ENCODE measurements at places on chromosomes 11 and 22.

GRCh38 chr22:42560381-42560780 is 6.6 kb downstream of the SERHL2 start:
- DNase-seq = no peak

DNA sequence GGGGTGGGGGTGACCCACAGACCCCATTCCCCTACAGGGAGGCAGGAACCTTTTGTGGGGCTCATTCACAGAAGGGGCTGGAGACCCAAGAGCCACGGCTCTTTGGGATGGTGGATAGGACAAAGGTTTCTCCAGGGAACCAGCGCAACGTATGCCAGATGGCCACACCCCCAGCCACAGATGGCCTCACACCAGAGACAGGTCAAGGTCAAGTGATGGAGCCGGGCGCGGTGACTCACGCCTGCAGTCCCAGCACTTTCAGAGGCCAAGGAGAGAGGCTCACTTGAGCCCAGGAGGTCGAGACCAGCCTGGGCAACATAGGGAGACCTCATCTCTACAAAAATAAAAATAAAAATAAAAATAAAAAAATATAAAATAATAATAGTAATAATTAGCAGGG is 17.1 kb upstream of the BRSK2 start:
- DNase-seq = no peak

DNA sequence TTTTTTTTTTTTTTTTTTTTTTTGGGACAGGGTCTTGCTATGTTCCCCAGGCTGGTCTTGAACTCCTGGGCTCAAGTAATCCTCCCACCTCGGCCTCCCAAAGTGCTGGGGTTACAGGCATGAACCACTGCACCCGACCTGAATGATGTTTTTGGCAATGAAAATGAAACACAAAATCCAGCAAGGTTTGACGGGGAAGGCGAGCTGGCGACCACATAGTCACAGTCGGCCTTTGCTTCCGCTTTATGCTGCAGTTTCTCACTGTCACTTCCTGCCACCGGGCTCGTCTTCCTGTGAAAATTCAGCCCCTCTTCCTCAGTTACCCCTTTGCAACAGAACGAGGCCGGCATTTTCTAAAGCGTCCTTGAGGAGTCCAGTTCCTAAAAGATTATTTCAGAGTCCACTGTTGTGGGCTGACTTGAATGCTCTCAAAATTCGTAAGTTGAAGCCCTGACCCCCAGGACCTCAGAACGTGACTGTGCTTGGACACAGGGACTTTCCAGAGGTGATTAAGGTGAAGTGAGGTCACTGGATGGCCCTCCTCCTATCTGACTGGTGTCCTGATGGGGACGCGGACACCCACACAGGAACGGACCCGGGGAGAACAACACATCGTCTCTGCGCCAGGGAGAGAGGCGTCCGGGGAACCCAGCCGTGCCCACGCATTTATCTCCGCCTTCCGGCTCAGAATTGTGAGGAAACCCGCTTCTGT is 2.9 kb upstream of the BID start:
- DNase-seq = peak; percentile 67

GRCh38 chr11:5690736-5691135 is 1.1 kb downstream of the TRIM22 start:
- no peak for DNase-seq

- no peak for DNase-seq
Measured at GRCh38 chr11:24609192-24610119, 112.6 kb downstream of the LUZP2 start.

DNA sequence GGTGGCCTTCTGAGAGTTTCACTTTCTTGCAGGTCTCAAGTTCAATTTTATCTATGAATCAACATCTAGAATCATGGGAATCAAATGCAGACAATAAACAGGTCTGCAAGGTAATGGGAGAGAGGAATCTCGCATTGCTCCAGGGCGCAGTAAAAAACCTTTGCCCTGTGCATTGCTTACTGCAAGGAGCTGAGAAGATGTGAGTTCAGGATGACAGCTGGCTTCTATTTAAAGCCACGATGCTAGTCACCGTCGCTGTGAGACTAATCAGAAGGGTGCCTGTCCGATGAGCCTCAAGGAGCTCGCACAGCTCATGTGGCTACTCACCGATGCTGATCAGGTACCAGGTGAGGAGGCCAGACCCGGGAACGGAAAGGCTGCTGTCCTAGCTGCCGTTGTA is 30.2 kb upstream of the APOA1 start:
- DNase-seq = no peak

GRCh38 chr22:41030891-41031290 is 61.5 kb upstream of the EP300 start:
- no peak for DNase-seq

Data from bone marrow (tissue), 2 donors.